ENCODE measurements at places on chromosomes 7 and 10.
A peak's percentile ranks its signal among the peaks of the same experiment; 100 is the strongest.

- DNase-seq: peak; percentile 76
Observed at GRCh38 chr7:140316165-140316661, 82.1 kb downstream of the SLC37A3 start.

GRCh38 chr10:128103229-128103714 lies 23.0 kb downstream of the MKI67 start:
- no peak for DNase-seq

- no peak for DNase-seq
Observed at GRCh38 chr10:51743146-51743545, 43.8 kb upstream of the CSTF2T start.

- no peak for DNase-seq
Observed at GRCh38 chr10:79930267-79930666, 18.6 kb downstream of the SFTPD start.

GRCh38 chr7:135772639-135773222 lies 24.1 kb upstream of the FAM180A start:
- DNase-seq: no peak

DNA sequence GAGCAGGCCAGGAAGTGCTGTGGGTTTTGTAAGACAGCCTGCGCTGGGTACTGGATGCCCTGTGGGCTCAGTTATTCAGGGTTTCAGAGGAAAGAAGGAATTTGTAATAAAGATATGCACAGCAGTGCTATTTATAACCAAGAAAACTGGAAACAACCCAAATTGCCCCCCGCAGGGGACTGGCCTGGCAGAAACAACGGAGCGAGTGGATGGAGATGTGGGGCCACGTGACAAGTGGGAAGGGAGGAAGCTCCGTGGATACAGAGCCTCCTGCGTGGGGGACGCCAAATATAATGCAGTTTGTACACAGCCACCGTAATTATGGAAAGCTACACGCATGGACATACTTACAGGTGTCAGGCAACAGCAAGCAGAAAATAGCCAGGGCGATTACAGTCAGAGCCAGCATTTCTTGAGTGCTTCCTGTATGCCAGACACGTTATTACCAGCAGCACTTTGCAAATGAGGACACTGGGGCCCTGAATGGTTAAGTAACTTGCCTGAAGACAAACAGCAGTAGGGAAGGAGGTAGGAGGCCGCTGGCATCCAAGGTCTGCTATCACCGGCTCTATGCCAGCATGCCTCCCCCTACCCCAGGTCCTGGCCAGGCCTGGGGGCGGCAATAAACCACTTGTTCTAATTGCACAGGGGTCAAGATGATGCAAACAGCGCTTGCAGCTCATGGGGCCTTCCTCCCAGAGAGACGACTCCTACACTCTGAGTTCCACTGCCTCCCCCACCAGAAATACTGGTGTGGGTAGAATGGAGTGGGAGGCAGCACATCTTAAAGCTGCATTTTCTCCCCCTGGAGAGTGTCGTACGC lies 8.7 kb upstream of the CAMK2B start:
- DNase-seq: no peak

DNA sequence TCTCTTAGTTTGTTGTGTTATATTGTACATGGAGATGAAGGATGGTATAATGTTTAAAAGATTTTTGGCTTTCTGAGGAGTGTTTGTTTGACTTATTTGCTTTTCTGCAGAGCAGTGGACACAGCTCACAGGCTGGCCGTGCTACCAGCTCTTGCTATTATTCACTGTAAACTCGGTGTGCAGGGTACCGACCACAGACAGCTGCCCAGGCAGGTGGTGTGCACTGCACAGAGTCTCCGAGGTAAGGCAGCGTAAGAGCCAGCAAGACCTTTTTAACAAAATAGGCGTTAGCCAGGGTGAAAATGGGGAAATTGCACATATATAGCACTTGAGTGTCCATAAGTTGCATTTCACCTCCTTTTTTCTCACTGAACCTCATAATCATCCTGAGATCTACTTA lies 438.0 kb downstream of the CNTNAP2 start:
- no peak for DNase-seq

GRCh38 chr10:10814069-10814468 lies 203.6 kb upstream of the CELF2 start:
- no peak for DNase-seq

GRCh38 chr7:22147868-22148267 lies 202.2 kb upstream of the CDCA7L start:
- DNase-seq: no peak

GRCh38 chr7:155297517-155298287 lies at the start of gene INSIG1:
Gene INSIG1 (plus strand): TSS chr7:155297878. CDS start chr7:155298286, 408 bp downstream.
- DNase-seq: peak; percentile 90

- no peak for DNase-seq
Observed at GRCh38 chr10:61542596-61542995, 89.4 kb upstream of the TMEM26 start.

GRCh38 chr7:44814919-44815318 lies 18.4 kb downstream of the PPIA start:
- no peak for DNase-seq

GRCh38 chr10:77756319-77757232 lies 119.0 kb upstream of the KCNMA1 start:
- DNase-seq: no peak

DNA sequence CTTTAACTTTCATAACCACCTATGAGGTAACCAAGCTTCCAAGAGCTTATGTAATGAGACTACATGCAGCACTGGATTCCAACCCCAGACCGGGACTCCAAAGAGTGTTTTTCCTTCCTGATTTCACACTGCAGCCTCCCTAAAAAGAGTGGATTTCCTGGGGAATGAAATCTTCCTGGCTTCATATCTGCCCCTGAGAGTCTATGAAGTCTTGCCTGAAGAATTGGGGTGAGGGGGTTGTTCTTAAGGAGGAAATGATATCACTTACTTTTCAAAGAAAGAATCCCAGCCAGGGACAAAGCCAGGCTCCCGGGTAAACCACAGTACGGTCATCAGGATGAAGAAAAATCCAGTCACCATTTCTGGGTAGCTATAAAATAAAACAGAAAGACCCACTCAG lies 29.7 kb downstream of the STMP1 start:
- DNase-seq: no peak

DNA sequence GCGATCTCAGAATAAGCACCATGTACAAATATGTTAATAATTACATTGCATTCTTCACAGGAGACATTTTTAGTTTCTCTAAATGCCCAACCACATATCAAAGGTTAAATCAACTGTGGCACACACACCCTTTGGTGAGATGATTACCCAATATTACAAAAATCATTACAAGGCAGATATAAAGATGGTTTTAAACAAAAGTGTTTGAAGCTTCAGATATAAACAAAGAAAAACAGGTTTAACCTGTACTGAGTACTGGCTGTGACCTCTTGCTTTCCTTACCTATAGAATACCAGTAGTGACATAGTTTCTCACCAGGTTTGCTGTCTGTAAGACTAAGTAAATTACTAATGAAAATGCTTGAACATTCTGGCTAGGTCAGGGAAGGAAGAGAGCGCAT lies 360.0 kb upstream of the IGFBP3 start:
- DNase-seq: no peak

GRCh38 chr10:43689618-43689954 lies 40.9 kb upstream of the ZNF32 start:
- DNase-seq: no peak

GRCh38 chr10:31204090-31204489 lies 114.9 kb upstream of the ZEB1 start:
- no peak for DNase-seq

DNA sequence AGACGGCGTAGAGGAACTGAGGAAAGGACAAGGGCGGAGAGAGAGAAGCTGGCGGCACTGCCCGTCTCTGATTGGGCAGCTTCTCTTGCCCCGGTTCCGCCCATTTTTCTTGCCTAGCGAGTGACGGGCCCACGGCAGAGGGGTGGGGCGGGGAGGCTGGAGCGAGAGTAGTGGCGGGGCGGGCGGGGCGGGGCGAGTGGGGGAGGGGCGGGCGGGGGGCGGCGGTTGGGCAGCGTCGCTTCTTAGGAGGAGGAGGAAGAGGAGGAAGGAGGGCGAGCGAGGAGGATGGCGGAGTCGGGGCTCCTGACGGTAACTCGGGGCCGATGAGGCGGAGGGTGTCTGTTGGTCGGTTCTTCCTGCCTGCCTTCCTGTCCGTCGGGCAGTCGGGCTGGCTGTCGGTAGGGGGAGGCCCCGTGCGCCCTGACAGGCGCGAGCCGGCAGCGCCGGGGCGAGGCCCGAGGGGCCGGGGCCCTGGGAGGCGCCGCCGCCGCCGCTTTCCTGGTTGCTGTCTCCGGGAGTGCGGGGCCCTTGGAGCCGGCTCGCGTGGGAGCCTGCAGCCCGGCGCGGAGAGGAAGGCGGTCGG lies at the start of gene SHOC2:
TSS of gene SHOC2 (plus strand) at position 256 of the 583 bp plus-strand sequence. CDS start 44,755 bp downstream, outside the sequence.
- DNase-seq: peak; percentile 100

- DNase-seq: no peak
Observed at GRCh38 chr10:69941730-69942129, 110.9 kb upstream of the MACROH2A2 start.

GRCh38 chr10:78047314-78047891 lies 13.7 kb downstream of the RPS24 start:
- peak; percentile 71 for DNase-seq

DNA sequence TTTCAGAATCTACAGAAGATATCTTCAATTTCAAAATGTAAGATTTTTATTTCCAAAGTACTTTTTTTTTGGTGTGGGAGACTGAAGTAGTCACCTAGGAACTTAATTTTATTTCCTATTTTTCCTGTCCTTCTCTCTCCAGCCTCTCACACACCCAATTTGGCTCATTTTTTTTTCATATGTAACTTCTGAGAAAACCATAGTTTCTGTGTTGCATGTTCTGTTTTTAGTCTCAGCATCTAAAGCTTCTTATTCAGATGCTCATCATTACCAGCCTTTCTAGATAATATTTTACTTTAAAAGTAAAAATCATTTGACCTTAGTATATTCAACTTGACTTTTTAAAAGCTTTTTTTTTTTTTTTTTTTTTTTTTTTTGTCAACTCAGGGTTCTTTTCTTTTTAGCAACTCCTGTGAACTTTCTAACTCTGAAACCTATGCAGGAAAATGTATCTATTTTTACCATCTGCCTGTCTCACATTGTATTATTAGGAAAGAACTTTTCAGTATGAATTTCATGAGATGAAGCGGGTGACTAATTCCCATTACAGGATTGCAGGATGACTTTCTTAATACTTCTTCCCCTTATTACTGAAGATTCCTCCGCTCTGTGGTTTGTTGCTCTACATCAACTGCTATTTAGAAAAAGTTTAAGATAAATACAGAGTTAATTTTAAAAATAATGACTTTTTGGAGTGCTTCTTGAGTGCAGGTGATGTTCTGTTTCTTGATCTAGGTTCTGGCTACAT lies 73.6 kb upstream of the LSM8 start:
- no peak for DNase-seq

- no peak for DNase-seq
Observed at GRCh38 chr7:3043544-3044371, at the start of gene CARD11. Gene CARD11 (minus strand): TSS chr7:3043867. CDS start chr7:2958506, 85,361 bp downstream.

DNA sequence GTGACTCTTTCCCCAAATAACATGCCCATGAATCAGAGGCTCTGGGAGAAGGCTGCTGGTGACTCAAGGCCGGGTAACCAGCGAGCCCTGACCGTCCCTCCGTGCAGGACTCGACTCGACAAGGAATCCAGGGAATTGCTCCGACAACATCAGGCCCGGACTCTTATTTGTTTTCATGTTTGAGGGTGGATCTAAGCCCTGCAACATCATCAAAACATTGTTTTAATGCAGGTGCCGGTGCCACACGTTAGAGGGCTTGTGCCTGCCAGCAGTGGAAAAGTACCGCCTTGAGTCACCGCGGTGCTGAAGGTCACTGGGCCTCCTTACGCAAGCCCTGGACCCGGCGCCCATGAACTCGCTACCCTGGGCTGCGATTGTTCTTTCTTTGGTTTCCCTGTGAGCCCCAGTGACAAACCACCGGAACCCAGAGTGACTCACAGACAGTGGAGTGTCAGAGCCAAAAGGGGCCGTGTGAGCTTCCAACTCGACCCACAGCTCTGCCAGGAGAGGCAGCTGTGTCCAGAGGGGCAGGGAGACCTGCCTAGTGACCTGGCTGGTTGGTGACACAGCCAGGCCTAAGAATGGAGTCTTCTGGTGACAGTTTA lies 139.4 kb upstream of the SHH start:
- no peak for DNase-seq

GRCh38 chr7:2621948-2622640 lies 9.7 kb upstream of the TTYH3 start:
- no peak for DNase-seq

DNA sequence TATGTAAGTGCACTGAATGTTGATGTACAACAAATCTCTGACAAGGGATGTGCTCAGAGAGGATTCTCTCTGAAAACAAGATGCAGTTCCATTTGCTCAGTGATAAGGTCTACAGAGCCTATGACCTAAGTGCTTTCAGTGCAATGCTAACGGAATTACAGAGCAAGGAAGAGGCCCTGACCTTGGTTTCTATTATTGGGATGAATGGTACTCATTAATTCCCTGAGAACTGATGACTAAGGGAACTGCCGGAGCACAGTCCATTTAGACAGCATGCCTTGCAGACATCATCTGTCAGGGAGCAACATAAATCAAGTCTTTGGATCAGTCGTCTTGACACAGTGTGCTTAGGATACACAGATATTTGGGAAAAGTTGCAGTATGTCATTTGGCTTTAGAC lies 340.8 kb downstream of the PHTF2 start:
- no peak for DNase-seq

- DNase-seq: no peak
Observed at GRCh38 chr7:36904101-36904500, 179.8 kb upstream of the AOAH start.

DNA sequence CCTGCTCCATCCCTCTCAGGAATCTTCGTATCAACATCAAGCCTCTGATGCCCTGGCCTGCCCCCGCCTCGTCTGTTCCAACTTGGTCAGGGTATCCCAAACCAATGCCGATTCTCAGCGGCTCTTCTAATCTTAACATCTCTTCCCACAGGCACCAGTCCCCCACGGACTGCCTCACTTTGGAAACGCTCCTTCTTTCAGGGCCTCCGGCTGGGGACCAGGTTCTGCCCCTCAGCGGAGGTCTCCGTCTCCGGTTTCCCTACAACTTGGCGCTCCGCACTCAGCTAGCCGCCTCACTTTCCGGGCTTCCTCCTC lies 488 bp downstream of the ABCF2 start:
- DNase-seq: no peak

- no peak for DNase-seq
Observed at GRCh38 chr7:17554341-17555015, 256.0 kb downstream of the AHR start.

DNA sequence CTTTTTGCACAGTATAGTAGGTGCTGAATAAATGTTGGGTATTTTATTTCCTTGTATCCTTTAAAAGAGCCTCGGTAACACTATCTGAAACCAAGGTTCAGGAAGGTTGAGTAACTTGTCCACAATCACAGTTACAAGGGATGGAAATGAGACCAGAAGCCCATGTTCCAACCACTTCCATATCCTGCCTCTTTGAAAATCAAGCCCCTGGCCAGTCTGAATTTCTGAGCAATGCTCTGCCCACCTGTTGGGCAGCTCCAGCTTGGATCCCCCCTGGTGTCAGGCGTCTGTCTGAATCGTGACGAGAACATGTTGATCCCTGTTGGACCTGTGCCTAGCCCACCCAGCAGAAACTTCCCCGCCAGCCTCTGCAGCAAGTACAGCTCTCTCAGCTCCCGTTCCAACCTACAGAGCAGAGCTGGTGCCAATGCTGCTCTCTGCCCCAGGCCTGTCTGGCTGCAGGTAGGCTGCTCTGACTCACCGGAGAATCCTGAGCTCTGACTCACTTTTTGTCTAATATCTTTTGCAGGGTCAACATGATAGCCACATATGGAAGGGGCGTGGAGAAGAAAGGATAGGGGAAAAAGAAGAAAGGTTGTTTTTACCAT lies 595.5 kb downstream of the INHBA start:
- no peak for DNase-seq

- DNase-seq: no peak
Observed at GRCh38 chr7:30980751-30981150, 17.0 kb downstream of the GHRHR start.

GRCh38 chr10:33681595-33681994 lies 347.1 kb upstream of the NRP1 start:
- DNase-seq: no peak
